ENCODE measurements at places on chromosomes 4 and X. TPM values are rescaled to one million over a fixed set of nuclear protein-coding genes. Genes with fewer than 3 reads are reported as not detected.

DNA sequence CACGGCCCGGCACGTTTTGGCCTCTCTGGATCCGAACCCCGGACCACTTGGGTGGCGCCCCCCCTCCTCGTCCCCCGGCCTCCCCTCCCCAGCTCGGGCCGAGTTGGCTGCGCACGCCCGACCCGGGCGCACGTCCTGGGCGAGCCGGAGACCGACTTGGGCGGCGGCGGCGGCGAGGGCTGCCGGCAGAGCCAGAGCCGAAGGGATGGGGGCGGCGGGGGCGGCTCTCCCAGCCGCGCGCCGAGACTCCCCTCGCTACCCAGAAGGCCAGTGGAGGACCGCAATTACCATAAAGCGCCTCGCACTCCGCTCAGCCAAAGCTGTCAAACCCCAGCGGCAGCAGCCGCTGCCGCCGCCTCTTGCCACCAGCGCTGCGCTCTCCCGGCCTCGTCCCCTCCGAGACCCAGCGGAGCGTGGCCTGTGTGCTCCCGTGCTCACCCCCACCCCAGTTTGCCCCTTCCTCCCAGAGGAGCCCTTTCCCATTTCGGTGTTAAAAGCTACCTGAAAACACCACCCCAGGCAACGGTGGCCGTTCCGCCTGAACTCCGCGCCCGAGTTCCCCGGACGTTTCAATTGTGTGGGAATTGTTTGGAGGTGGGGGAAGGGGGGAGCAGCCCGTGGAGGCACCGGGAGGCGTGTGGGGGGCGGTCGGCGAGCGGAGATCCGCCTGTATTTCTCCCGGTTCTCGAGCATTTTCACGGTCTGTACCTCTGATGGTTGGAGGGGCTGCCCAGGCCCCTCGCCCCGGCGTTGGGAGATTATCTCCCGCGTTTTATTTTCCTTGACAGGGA is 701 bp upstream of the BCOR start:
- peak overlapping the region; percentile 79 for H3K27ac ChIP-seq
- H3K27me3 ChIP-seq, result no peaks in the 10 kb centered on the region
- DNase-seq, result peak; percentile 71

DNA sequence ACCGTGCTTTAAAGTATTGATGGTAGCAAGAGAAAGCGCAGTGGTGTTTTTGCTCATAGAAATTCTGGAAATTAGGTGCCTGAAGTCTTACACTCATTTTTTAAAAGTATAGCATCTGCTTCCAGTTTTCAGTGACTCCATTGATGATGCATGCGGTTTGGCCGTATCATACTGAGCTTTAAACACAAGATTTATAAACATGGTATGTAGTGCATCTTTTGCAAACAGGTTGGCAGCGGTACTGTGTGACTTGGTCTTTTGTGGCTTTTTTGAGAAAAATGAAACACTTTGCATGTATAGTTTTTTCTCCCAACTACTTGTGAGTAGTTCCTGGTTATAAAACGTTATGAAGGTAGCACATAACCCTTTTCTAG is 2.0 kb downstream of the DDX3X start:
- peaks cover 26% of the 10 kb centered on the region for H3K4me1 ChIP-seq
- no peaks in the 10 kb centered on the region for H3K27me3 ChIP-seq
- peak overlapping the region; percentile 100 for H3K27ac ChIP-seq
- peak; percentile 31 for DNase-seq
- peaks cover 58% of the 10 kb centered on the region for H3K36me3 ChIP-seq

- no peak for DNase-seq
- no peaks in the 10 kb centered on the region for H3K36me3 ChIP-seq
- peaks cover 22% of the 10 kb centered on the region for H3K27me3 ChIP-seq
- H3K4me3 ChIP-seq, result no peak overlapping the region
- H3K27ac ChIP-seq, result no peak overlapping the region
These were observed 17.5 kb upstream of the PPP2R2C start for GRCh38 chr4:6489927-6490326.

- no peak for DNase-seq
- no peak overlapping the region for H3K27ac ChIP-seq
- H3K4me3 ChIP-seq, result no peak overlapping the region
- H3K4me1 ChIP-seq, result peaks cover 34% of the 10 kb centered on the region
- peaks cover 71% of the 10 kb centered on the region for H3K36me3 ChIP-seq
These were observed 96.3 kb downstream of the ZNF827 start for GRCh38 chr4:145842224-145842887.

Gene ATOH1
- not detected for total RNA-seq

Gene IL9R
- 3.8 TPM for total RNA-seq

Gene NIPAL1
- total RNA-seq, result 1.9 TPM

Gene CCDC160
- total RNA-seq, result not detected
